ENCODE measurements at places on chromosomes 5 and 9.

GRCh38 chr5:149439899-149440542 lies 60.9 kb upstream of the IL17B start:
- no peak for DNase-seq

GRCh38 chr9:126615791-126616447 lies 2.2 kb downstream of the LMX1B start:
- no peak for DNase-seq

- DNase-seq, result no peak
Observed at GRCh38 chr5:54087436-54087835, 222.9 kb downstream of the ARL15 start.

DNA sequence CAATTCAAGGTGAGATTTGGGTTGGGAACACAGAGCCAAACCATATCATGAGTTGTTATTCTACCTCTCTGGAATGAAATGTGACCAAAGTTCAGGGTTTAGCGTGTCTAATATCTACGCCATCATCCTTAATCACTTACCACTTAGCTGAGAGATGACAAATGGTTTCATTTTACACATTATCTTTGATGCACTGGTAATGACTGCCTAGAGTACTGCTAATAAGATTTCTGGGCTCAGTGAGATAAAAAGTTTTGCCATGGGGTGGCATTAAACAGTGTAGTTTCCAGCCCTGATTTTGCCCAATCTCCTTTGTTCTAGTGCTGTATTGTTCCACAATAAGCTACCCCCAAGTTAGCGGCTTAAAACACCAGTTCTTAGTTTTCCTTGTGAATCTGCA lies 367.2 kb downstream of the MLLT3 start:
- DNase-seq, result no peak

DNA sequence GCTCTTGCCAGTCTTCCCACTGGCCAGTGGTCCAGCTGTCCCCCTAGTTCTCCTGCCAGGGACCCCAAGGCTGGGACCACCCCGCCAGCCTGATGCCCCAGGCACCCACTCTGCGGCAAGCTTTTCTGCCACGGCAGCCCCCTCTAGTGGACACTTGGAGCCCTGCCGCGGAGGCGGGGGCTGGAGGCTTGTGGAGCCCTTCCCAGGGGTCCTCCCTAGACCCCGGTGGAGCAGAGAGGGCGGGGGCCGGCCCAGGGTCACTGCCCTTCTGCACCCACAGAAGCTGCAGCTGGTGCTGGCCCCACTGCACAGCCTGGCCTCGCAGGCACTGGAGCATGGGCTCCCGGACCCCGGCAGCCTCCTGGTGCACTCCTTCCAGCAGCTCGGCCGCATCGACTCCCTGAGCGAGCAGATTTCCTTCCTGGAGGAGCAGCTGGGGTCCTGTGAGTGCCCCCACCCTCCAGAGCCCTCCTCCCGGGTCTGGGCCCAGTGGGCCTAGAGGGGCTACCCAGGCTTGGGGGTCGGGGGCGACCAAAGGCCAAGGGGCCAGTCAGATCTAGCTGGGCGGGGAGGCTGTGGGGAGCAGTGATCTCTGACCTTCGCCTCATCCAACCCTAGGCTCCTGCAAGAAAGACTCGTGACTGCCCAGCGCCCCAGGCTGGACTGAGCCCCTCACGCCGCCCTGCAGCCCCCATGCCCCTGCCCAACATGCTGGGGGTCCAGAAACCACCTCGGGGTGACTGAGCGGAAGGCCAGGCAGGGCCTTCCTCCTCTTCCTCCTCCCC lies 9.1 kb downstream of the EGFL7 start:
- DNase-seq, result no peak

DNA sequence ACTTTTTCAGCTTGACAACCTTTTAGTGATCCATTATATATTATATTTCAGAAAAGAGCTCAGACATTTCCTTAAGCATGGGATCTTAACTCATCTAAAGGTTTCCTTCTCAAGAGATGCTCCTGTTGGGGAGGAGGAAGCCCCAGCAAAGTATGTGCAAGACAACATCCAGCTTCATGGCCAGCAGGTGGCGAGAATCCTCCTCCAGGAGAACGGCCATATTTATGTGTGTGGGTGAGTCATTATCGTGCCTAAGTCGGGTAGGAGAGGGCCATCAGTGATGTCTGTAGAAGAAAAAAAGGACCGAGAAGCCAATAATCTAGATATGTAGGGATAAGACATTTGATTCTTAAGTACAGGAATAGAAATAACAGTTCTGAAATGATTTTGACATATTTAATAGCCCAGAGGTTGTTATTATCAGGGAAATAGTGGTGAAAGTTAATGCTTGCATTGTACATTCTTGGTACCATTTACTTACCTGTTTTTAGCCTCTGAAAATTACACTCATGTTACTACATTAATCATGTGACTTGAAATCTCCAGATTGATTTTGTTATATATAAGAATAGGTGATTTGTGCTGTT lies 28.2 kb downstream of the MTRR start:
- no peak for DNase-seq

DNA sequence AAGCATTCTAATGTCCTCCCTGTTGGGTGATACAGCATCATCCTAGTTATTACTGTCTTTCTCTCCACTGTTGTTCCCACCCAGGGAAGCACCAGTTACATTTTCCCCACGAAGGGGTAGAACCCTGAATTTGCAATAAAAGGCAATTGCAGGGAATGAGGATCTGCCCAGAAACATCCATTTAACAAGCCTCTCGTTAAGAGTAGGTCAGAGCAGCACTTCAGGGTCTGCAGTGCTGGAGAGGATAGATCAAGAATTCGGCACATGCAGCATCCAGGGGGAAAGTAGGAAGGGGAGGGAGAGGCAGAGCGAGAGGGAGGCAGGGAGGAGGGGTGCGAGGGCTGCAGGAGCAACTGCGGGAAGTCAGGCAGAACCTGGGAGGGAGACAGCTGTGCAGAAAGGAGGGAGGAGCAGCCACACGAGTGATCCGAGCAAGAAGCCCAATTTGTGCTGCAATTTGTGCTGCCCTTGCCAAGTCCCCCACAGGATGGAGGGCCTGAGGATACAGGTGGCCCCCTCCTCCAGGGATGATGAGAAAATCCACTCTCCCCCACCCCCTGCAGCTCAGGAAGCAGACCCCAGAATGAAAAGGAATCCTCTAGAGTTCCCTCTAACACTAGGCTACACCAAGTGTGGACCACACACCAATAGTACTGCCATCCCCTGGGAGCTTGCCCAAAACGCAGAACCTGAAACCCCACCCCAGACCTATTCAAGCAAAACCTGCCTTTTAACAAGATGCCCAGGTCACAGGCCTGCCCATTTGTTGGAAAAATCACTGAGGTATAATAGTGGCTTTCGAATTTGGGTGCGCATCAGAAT lies 62.2 kb downstream of the EPB41L4B start:
- DNase-seq, result no peak

- no peak for DNase-seq
Observed at GRCh38 chr9:69502671-69503301, 169.4 kb downstream of the APBA1 start.

GRCh38 chr5:80231693-80232092 lies 24.2 kb downstream of the SERINC5 start:
- no peak for DNase-seq

GRCh38 chr5:179488491-179488890 lies 61.9 kb upstream of the RUFY1 start:
- DNase-seq, result no peak

DNA sequence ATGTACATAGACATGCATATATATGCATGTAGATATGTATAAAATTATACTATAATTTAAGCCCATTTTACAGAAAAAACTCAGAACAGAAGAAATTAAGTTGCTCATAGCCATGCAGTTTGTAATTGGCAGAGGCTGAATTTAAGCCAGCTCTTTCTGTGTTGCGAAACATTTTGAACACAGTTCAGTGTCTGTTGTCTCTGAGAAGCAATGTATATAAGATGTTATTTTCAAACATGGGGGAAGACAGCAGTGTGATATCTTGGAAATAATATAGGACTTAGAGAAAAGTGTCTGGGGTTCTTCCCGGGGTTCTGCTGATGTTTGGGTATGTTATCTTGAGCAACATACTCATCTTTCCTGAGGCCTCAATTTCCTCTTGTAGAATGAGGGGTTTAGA lies 37.6 kb downstream of the SVEP1 start:
- no peak for DNase-seq

GRCh38 chr5:138793575-138793974 lies 40.4 kb downstream of the CTNNA1 start:
- no peak for DNase-seq

- DNase-seq, result no peak
Observed at GRCh38 chr9:130658893-130659698, 5.3 kb upstream of the PRDM12 start.

All from stimulated activated CD8-positive, alpha-beta memory T cell treated with anti-CD3 and anti-CD28 coated beads, Interleukin-7, amount 100 ng/mL, for 1 hour (primary cell).